ENCODE measurements at places on chromosomes 16 and 17.

DNA sequence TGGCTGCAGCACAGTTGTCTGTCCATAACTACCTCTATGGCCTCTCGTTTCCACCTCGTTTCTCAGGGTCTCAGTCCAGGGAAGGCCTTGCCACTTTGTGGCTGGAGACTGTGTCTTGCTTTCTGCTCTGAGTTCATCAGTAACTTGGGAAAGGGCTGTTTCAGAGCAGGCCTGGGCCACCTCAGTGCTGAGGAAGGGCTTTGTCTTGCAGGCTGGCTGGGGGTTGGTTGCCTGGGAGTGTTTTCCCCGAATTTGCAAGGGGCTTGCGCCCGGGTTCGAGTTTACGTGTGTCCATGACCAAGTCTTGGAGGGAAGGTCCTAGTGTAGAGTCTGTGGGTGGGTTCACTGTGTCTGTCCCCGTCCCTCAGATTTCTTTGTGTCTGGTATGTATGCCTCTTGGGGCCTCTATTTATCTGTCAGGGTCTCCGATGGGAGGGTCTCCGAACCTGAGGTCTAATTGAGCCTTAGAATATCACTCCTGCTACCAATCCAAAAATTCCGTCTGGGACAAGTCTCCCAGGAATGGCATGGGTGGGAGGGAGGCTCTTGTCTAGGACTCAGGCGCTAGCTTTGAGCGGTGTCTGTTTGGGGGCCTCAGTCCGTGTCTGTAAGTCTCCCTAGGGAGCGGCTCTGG lies 594 bp upstream of the TGFB1I1 start:
- DNase-seq, result no peak

DNA sequence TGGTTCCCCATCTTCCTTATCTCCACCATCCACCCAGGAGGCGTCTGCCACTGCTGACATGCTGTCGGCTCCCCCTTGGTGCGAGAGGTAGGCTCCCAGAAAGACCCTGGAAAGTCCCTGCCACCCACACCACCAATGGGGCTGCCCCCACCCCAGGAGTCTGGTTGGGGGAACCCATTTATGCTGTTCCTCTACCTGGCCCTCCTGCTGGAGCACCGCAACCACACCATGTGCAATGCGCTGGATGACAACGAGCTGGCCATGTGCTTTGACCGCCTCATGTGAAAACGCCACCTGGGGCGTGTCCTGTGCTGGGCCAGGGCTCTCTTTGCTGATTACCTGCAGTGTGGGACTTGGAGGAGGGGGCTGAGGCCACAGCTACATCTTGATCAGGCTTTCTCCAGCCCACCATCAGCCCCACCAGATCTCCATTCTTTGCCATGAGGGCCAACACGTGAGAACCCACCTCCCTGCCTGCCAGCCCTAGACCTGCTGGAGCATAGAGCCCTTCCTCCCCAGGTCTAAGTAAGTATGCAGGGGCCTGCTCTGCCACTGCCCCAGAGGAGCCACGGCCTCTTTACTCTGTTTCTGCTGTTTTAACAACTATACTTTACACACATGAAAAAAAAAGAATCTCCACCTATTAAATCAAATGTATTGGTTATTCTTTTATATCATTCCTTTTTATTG lies 7.9 kb upstream of the ALDH3A1 start:
- DNase-seq, result no peak

GRCh38 chr17:32286518-32286900 lies 20.9 kb downstream of the RHBDL3 start:
- no peak for DNase-seq

DNA sequence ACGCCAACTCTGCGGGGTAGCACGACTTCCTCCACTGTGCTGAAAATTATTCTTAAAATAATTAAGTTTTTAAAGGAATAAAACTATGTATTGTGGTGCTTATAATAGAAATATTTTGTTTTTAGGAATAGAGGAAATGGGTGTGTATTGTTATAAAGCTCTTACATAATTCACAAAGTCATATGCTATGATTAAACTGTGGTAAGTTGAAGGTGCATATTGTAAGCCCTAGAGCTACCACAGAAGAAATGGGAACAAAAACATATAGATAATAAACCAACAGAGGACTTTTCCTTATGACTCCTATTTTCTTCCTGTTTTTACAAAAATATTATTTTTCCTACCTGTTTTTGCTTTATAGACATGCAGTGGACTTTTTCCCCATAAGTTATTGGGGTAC lies 4.3 kb upstream of the SLFN11 start:
- no peak for DNase-seq

GRCh38 chr17:82030470-82031302 lies 792 bp upstream of the RAC3 start:
- DNase-seq, result peak; percentile 86

DNA sequence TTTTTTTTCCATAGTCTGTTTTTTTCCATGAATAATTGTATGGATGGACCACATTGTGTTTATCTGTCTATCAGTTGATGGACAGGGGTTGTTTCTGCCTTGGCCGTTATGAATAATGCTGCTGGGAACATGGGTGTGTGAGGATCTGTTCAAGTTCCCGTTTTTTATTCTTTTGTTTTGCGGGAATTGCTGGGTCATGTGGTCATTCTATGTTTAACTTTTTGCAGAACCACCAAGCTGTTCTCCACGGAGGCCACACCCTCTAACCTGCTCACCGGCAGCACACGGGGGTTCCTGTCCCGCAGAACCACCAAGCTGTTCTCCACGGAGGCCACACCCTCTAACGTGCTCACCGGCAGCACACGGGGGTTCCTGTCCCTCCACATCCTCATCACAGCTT lies 5.9 kb upstream of the MSLN start:
- DNase-seq, result peak; percentile 84

- DNase-seq, result peak; percentile 54
Measured at GRCh38 chr17:82228842-82229697, at the start of gene SLC16A3. TSS of gene SLC16A3 (plus strand) at chr17:82229042. CDS start at chr17:82236009, 6,967 bp downstream.

- no peak for DNase-seq
Measured at GRCh38 chr16:10635365-10636021, 55.1 kb upstream of the EMP2 start.

GRCh38 chr16:66485376-66485775 lies 58.3 kb downstream of the BEAN1 start:
- no peak for DNase-seq

- DNase-seq, result no peak
Measured at GRCh38 chr16:28042811-28043210, 20.7 kb downstream of the GSG1L start.

DNA sequence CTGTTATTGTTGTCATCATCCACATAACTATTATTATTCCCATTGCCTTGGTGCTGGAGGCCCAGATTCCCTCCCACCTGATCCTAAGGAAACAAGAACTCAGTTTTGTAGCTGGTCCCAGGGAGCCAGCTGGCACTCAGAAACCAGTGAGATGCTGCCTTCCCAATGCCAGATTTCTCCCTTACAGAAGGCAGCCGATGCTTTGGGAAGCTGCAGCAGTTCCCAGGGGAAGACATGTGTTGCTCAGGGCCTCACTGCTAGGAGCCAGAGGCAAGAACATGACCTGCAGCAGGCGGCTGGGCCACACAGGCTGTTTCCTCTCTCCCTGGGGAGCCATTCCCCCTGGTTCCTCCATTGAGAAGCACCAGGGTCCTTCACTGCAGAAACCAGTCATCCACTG lies 59.9 kb upstream of the GRIN2A start:
- no peak for DNase-seq

DNA sequence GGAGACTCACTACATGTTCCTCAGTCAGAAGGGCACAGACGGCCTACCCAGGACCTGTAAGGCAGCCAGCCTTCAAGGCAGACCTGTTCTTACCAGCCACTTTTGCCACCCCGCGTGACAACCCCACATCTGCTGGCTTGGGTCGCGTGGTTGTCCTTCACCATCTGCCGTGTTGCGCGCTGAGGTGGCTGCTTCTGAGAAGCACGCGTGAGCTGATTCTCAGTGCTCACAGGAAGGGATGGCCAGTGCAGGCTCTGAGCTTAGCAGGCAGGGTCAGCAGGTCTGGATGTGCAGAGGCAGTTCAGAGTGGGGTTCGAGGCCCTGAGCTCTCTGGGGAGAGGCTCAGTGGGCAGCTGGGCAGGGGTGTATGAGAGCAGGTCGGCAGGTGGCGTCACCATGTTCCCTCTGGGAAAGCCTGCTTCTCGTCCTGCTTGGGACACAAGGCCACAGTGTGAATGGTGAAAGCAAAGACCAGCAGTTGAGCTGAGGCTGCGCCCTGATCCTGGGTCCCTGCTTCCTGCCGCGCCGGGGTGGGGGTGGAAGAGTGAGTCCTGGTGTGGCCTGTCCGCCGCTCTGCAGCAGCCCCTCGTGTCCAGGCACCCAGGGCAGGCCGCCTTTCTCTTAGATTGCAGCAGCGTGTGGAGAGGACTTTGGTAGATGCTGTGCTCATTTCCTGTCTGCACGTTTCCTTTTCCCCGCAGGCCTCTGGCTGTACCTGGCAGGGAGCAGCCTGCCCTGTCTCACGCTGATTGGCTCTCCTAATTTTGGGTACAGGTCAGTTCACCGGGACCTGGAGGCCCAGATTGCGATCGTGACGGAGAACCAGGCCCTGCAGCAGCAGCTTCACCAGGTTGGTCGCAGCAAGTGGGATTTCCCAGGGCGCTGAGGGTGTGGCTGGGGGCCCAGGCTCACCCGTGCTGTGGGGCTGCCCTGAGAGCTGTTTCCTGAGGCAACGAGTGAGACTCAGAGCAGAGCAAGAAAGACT lies 36.0 kb downstream of the PGS1 start:
- DNase-seq, result no peak

DNA sequence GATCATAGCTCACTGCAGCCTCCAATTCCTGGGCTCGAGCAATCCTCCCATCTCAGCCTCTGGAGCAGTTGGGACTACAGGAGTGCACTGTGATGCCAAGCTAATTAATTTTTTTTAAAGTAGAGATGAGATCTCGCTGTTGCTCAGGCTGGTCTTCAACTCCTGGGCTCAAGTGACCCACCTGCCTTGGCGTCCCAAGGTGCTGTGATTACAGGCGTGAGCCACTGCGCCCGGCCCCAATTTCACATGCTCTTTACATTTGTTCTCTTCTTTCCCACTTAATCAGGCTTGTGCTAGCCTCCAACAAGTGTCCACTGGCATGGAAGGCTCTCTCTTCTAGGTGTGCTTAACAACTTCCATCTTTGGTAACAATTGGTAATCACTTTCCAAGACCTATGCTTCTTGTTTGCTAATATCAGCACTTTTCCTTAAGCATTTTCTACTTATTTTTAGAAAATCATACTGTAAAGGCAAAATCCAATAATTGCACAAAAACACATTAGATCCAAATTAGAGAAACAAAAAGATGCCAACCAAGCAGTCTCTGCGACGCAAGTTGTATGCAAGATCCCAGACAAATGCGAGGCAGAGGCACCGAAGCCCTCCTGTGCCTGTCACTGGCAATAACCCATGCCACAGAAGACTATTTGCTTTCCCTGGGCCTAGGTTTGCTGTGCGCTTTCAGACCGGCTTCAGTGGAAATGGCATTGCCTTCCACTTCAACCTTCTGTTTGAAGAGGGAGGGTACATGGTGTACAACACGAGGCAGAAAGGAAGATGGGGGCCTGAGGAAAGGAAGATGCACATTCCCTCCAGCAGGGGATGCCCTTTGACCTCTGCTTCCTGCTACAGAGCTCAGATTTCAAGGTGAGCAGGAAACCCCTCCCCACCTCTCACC lies 52.6 kb downstream of the NOS2 start:
- DNase-seq, result no peak

- no peak for DNase-seq
Measured at GRCh38 chr17:28178800-28179199, 136.3 kb downstream of the NLK start.

GRCh38 chr17:13671771-13672170 lies 70.0 kb upstream of the HS3ST3A1 start:
- no peak for DNase-seq

DNA sequence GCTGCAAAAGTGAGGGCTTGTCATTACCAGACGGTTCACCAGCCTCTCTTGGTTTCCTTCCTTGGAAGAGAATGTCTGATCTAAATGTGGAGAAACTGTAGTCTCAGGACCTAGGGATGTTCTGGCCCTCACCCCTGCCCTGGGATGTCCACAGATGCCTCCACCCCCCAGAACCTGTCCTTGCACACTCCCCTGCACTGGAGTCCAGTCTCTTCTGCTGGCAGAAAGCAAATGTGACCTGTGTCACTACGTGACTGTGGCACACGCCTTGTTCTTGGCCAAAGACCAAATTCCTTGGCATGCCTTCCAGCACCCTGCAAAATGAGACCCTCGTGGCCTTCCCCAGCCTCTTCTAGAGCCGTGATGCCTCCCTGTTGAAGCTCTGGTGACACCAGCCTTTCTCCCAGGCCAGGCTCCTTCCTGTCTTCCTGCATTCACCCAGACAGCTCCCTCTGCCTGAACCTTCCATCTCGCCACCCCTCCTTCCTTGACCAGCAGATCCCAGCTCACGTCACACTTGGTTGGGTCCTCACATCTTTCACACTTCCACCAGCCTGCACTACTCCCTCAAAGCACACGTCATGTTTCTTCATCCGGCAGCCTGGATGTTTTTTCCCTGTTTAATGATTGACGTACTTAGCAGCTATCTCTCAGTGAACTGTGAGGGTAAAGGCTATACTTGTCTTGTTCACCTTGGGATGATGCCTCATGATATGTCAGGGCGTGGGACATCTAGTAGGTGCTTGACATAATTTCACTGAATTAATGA lies 4.3 kb downstream of the ZNF768 start:
- no peak for DNase-seq

DNA sequence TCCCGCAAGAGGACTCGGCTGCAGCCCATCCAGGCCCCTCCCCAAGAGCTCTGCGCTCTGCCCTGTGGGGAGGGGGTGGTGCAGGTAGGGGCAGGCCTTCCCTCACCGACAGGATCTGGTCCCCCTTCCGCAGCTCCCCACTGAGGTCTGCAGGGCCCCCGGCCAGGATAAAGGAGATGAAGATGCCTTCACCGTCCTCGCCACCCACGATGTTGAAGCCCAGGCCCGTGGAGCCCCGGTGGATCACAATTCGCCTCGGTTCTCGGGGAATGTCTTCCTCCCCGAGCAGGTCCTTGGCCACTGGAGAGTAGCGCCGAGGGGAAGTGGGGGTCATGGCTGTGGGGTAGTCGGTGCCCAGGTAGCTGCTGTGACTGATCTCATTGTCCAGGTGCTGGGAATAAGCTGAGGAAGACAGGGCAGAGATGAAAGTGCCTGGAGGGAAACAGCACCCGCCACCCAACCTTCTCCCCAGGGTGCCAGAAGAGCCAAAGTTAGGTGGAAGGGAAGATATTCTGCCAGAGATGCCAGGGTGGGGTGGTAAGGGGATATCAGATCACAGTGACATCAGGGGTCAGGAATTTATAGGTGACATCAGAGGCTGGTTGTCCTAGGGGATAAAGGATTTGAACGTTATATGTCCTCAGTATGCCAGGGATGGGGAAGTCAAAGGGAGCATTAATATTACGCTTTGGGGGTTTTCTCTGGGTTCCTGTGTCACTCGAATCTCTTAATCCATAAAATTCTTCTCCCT lies 17.7 kb upstream of the ASGR1 start:
- DNase-seq, result no peak

- DNase-seq, result no peak
Measured at GRCh38 chr17:65627891-65628643, 66.6 kb upstream of the AXIN2 start.

GRCh38 chr16:85600530-85601271 lies 12.4 kb upstream of the GSE1 start:
- DNase-seq, result no peak

GRCh38 chr17:67260170-67260987 lies 15.4 kb upstream of the HELZ start:
- peak; percentile 60 for DNase-seq

GRCh38 chr17:40313668-40314583 lies 4.9 kb downstream of the RARA start:
- no peak for DNase-seq
